ENCODE measurements at places on chromosomes 2 and 18.
A peak's percentile ranks its signal among the peaks of the same experiment; 100 is the strongest.

DNA sequence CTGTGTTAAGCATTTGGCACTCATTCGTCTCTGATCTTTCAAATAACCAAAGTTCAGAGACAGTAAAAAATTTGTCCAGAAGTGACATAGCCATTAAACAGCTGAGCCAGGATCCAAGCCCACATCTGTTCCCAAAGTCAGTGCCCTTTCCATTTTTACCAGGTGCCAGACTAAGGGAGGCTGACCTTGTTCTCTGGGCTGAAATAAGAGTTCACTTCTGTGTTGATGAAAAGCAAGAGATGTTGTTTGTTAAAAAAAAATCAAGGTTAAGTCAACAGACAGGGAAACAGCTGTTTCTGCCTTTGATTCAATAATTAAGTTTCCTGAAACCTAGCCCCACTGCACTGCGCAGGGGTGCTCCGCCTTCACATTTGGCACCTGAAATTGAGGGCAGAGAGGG lies 117.1 kb downstream of the PRKRA start:
- ATAC-seq: no peak

GRCh38 chr2:108407864-108408729 lies 30.3 kb downstream of the SULT1C4 start:
- ATAC-seq: no peak

- no peak for ATAC-seq
Observed at GRCh38 chr18:69647702-69648101, 247.0 kb downstream of the DOK6 start.

- no peak for ATAC-seq
Observed at GRCh38 chr2:39491653-39492052, 54.6 kb upstream of the MAP4K3 start.

GRCh38 chr2:186558512-186559276 lies 31.2 kb upstream of the ITGAV start:
- no peak for ATAC-seq

GRCh38 chr2:118003396-118003824 lies 10.5 kb downstream of the CCDC93 start:
- ATAC-seq: peak; percentile 83

DNA sequence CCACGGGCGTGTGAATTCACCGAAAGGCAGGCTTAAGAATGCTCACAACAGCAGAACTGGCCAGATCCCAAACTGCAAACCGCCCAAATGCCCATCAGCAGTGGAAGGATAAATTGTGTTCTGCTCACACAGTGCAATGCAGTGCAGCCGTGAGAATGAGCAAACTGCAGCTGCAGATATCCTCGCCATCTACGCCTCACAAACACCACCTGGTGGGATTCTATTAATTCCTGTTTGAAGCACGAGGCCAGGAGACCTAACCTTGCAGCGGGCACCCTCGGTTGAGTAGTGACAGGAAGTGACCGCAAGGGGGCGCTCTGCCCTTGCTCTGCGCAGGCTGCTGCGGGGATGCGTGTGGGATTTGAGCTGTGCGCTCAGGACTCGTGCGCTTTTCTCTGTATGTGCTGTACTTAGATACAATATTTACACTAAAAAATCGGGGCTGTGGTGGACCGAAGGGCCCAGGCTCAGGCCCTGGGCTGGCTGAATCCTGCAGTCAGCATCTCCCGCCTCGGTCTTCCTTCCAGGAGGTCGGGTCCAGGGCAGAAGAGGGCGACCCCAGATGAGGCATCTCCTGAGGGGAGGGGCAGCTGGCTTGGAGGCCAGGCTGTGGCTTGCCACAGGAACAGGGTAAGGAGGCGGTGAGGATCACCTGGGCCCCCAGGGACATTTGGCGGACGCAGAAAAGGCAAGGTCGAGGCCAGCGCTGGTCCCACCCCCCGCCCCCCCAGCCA lies 19.8 kb upstream of the PDIA6 start:
- ATAC-seq: peak; percentile 83

DNA sequence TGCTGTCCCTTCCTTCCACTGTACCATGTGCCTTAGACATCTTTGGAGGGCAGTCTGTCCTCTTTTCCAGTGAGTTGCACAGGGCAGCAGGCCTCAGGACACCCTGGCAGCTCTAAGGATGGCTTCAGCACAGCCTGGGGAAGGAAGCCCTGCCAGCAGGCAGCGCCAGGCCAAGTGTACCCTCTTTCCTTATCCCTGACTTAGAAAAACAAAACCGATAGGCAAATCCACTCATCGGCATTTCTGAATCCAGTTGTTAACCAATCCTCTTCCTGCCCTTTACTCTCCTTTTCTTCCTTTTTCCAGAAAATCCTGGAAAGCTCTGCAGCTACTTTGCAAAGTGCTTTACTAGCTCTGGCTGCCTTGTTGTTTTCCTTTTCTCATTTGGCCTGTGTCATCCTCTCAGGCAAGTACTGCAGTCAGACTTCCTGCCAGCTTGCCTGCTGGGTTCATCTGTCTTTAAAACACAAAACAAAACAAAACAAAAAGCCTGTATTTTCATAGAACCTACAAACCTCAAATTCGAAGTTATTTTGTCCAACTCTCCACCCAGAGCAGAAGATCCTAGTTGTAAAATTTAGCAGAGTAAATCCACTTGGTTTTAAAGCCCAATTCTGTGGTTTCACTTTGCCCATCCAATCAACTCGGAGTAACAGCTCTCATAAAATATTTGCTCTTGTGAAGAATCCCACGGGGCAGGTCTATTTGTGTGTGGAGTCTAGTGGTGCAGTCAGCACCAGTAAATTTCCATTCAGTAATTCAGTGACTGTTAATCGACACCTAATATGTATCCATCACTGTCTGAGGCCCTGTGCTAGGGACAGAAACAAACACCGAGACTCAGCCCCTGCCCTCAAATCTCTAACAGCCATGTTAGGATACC lies 45.2 kb downstream of the PCBP1 start:
- peak; percentile 81 for ATAC-seq

GRCh38 chr2:211447548-211447947 lies 891.1 kb downstream of the CPS1 start:
- no peak for ATAC-seq

DNA sequence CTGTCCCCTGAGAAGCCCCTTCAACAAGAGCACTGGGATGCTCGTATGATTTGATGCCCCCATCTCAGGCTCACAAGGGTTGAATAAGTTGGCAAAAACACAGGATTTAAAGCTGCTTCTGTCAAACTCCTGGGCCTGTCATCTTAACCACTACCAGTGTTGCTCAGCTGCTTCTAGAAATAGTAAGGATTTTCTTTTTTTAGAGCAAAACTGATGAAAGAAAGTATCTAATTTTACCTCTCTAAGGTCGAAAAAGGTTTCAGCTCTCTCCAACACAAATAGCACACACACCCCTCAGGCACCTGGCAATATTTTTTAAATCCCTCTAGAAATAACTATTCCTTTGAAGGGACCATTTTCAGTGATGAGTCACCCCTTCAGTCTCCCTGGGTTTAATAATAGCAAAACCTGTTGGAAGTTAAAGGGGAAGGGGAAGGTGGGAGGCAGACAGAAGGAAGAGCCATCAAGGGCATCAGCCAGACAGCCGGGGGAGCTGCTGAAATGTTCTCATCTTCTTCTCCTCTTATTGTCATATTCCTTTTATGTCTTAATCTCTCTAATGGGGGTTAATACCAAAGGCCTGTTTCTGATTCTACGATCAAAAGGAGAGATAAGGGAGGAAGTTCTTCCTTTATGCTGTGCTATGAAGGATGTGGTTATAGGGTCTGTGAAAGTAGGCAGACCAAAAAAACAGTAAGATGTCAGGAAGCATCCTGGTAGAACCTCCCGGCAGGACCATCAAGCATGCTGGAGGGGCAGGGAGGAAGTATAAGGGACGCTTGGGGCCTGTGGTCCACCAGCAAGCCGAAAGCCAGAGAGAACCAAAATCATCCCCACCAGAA lies 31.9 kb upstream of the SLC35G4 start:
- ATAC-seq: no peak

GRCh38 chr2:73582364-73582763 lies 59.9 kb downstream of the NAT8 start:
- no peak for ATAC-seq

DNA sequence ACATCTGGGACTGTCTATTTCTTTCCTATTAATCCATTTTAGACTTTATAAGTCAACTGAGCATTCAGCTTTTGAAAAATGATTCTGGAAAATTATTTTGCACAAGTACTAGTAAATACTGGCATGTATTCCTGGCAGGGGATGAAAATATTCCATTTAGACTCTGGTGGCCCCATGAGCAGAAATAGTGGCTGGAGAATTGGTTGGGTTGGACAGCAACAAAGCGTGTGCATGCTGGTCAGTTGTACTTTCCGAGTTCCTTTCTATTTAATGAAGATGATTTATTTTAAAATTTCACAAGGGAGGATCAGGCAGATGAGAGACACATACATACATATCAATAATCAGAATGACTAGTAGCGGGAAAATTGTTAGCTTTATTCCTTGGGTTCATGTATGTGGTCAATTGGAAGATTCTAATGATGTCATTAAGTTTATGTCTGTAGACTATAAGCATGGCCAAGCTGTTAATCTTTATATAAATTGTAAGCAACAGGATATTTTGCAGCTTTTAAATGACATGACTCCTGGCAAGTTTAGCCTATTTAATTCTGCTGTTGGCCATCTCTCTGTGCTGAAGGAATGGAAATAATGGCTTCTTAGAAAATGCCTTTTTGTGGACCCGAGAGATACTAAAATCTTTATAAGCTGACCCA lies 541.6 kb downstream of the SLC4A3 start:
- no peak for ATAC-seq

GRCh38 chr2:95231723-95232122 lies 24.4 kb downstream of the ZNF892 start:
- no peak for ATAC-seq

- peak; percentile 52 for ATAC-seq
Observed at GRCh38 chr18:61635901-61636528, 256.8 kb downstream of the RNF152 start.

DNA sequence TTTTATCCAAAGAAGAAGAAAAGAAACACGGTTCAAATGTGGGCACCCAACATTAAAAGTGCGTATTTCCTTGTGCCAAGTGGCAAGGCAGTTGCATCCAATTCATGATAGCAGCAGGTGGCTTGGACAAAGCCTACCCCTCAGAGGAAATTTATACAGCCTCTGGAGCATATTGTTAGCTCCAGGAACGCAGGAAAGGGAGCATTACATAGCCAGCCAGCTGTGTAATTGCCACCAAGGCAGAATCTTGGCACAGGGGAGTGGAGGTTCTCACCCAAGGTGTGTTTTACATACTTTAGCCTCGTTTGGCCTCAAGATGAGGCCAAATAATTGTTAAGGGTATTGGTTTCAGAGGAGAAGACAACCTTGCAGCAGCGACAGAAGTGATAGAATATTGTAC lies 526.9 kb downstream of the TMEM182 start:
- no peak for ATAC-seq

DNA sequence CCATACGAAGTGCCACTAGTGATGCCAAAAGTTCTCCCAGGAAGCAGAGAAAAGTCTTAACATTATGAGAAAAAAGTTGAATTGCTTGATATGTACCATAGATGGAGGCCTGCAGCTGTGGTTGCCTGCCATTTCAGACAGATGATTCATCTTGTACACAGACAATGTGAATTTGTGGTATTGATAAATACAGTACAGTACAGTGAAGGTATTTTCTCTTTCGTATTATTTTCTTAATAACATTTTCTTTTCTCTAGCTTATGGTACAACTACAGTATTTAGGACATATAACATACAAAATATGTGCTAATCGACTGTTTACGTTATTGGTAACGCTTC lies 33.6 kb upstream of the VWC2L start:
- no peak for ATAC-seq

- ATAC-seq: no peak
Observed at GRCh38 chr2:53782676-53783075, 4.1 kb downstream of the ASB3 start.

DNA sequence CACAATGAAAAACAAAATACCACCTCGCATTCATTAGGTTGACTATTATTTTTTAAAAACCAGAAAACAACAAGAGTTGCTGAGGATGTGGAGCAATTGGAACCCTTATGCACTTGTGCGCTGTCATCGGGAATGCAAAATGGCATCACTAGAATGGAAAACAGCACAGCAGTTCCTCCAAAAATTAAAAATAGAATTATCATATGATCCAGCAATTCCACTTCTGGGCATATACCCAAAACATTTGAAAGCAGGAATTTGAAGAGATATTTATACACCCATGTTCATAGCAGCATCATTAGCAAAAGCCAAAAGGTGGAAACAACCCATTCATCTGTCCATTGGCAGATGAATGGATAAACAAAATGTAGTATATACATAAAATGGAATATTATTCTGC lies 11.9 kb upstream of the NMUR1 start:
- ATAC-seq: peak; percentile 74

DNA sequence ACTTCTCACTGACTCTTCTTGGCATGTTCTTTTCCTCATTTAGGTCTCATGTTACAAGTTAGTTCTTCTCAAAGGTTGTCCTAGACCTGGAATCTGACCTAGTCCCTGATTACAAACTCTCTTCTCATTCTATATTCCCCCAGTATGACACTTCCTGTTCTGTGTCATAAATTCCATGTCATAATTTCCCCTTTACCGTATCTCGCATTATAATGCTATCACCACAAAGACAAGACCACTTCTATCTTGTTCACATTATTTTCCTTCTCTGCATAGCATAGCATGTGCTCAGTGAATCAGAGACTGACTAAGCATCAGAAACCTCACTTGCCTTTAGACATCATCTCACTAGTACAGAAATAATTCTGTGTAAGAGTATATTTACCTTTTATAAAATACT lies 63.6 kb upstream of the CAVIN2 start:
- no peak for ATAC-seq

DNA sequence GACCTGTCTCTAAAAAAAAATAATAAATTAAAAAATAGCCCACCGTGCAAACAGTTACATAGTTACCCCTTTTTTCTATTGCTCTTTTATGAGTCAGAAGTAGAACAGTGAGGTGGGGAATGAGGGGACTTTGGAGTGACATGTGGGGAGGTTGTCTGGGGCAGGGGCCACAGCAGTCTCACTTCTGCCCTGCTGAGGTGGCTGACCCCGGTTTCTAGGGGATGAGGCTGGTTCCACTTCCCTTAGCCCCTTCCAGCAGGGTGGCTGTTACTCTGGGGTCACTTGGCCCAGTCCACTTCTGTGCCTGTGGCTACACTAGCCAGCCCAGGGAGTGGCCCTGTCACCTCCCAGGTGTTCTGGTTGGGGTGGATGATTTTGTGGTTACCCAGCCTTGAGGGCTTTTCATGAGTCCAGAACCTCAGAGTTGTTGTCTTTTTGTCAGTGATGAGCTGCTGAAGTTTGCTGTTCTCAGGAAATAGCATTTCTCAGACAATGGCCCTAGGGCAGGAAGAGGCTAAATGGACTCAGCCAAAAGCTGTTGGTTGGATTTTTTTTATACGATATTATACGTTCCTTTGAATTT lies 28.0 kb upstream of the SCLY start:
- no peak for ATAC-seq

DNA sequence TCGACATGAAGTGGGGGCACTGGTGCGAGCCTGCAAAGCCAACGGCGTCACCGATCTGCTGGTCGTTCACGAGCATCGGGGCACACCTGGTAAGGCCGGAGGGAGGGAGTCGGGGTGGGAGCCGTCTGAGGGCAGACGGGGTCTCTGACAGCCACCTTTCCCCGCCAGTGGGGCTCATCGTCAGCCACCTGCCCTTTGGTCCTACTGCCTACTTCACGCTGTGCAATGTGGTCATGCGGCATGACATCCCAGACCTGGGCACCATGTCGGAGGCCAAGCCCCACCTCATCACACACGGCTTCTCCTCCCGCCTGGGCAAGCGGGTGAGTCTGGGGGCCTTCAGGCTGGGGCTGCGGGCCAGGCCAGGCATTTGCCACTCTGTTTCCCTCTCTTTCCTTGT lies 2.9 kb downstream of the IMP4 start:
- no peak for ATAC-seq
